M059J (cell line): ENCODE measurements at places on chromosomes 5 and 9.
A peak's percentile ranks its signal among the peaks of the same experiment; 100 is the strongest.

- peak; percentile 30 for DNase-seq
Measured at GRCh38 chr5:19626211-19626610, 361.8 kb downstream of the CDH18 start.

GRCh38 chr9:89576404-89576839, 28.4 kb upstream of the GADD45G start:
- peak; percentile 72 for DNase-seq

DNA sequence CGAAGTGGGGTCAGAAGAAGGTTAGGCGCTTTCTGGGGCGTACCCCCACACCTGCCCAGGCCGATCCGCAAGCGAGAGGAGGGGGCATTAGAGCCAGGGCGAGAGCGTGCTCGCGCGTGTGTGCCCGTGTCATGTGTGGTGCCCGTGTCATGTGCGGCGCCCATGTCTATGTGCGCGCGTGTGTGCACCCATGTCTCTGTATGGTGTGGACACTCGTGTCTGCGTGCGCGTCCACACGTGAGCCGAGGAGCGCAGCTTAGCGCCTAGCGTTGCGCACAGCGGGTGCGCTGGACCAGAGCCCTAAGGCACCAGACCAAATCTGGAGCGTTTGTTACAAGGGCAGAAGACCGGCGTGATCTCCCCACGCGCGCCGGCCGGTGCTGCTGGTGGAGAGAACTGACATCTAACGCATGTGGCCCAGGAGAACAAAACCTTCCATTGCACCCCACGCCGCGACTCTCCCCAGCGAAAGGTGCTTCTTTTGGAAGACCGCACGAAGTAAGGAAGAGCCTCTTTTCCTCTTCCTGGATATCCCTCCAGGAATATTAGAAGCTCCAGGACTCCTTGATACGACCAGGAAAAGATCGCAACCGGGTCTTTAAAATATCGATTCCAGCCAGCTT, 644 bp downstream of the NIM1K start:
- peak; percentile 32 for DNase-seq

DNA sequence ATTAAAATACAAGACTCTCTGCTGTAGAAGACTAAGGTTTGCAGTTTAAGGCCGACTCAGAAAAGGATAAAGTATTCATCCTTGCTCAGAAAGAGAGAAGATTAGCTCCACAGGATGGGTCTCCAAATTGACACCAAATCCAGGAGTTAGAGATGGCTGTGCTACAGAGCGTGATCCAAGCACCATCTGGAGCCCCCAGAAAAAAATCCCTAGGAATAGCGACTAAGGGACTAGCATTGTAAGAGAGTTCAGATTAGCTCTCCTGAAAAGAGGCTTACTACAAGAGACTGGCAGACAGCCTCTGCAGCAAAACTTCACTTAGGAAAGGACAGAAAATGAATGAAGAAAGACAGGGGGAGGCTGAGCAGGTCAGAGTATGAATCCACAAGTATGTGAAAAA, 3.7 kb downstream of the SIL1 start:
- DNase-seq = no peak

- peak; percentile 11 for DNase-seq
Measured at GRCh38 chr9:10366171-10366779, 246.5 kb downstream of the PTPRD start.

DNA sequence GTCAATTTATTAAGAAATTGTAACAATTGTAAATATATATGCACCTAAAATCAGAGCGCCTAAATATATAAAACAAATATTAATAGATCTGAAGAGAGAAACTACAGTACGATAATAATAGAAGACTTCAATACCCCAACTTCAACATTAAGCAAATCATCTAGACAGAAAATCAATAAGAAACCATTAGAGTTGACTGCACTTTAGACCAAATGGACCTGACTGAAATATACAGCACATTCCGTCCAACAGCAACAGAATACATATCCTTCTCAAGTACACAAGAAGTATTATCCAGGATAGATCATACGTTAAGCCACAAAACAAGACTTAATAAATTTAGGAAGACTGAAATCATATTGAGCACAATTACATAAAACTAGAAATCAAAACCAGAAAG, 208.7 kb downstream of the MED10 start:
- no peak for DNase-seq

DNA sequence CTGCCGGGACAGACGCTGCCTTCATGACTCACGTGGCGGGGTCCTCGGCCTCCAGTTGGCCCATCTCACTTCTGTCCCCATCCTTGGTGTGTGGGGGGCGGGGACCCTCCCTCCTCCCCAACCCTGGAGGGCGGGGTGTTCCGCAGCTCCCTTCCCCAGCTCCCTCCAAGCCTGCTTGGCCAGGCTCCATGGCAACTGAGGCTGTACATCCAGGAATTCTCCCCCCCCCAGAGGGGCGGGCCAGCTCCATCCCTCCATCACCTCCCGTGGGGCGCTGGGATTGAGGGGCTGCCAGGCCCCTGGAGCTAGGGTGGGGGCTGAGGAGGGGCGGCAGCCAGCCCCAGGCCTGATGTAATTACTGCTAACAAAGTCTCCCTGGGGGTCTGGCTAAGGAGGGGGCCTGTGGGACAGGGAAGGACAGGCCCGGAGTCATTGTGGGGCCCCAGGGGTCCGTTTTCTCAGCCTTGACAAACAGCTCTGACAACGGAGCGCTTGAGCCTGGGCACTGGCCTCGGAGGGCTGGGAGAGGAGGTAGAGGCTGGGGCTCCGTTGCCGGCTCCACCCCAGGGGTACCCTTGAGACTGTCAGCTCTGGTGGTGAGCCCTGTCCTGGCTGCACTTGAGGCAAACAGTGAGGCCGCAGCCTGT, 8.0 kb downstream of the DIPK1B start:
- DNase-seq = no peak

- DNase-seq = peak; percentile 77
Measured at GRCh38 chr9:5500441-5501235, 9.7 kb upstream of the PDCD1LG2 start.

DNA sequence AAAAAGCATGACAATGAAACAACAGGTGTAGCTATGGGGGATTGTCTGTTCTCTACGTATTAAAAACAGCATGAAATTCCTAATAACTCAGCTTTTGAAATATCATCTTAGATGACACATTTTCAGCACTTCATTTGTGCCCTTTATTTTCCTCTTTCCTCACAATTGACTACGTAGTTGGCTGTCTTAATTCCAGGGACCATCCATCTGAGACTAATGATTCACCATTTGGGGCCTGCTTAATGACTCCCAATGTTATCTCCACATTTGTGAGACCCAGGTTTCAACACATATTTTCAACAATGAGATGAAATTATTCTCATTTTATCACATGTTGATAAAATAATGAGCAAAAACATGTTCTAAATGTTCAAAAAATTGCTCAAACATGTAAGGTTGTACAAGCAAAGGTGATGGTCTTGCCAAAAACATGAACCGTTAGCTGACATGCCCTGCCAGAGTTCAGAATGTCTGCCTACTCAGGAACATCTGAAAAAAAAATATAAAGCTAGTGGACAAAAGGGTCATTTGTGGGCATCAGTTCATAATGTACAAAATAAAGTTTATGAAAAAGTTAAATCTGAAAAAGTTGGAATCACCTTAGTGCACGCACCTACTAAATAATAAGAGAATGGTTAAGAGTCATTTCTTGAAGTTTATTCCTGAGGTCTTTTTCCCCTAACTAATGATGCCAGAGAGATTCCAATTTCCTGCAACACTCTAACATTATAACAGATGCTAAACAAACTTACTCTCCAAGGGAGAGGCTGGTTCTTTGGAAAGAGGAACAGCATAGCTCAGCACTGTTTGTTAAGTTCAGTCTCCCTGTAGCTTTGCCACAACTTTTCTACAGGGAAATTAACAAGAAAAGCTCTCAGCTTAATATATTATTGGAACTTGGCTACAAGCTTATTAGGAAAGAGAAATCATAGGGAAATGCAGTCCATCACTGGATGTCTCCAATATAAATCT, 275.5 kb downstream of the SPOCK1 start:
- DNase-seq = no peak

- no peak for DNase-seq
Measured at GRCh38 chr5:111834926-111835599, 78.1 kb upstream of the NREP start.

DNA sequence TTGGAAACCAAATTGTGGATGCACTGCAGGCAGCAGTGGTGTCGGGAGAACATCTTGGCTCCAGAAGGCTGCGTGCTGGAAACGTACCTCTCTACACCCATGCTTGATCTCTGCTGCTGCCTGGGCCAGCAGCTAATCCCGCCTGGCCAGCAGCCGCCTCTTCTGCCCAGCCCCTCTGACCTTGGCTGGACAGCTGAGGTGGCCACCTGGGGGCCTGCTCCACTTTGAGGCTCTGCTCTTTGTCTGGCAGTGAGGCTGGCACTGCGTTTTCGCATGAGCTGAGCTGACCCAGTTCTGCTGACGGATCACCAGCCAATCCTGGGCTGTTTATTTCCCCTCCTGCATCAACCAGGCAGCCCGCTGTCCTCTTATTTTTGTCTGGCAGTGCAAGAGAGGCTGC, 154.9 kb downstream of the TENT4A start:
- DNase-seq = no peak

DNA sequence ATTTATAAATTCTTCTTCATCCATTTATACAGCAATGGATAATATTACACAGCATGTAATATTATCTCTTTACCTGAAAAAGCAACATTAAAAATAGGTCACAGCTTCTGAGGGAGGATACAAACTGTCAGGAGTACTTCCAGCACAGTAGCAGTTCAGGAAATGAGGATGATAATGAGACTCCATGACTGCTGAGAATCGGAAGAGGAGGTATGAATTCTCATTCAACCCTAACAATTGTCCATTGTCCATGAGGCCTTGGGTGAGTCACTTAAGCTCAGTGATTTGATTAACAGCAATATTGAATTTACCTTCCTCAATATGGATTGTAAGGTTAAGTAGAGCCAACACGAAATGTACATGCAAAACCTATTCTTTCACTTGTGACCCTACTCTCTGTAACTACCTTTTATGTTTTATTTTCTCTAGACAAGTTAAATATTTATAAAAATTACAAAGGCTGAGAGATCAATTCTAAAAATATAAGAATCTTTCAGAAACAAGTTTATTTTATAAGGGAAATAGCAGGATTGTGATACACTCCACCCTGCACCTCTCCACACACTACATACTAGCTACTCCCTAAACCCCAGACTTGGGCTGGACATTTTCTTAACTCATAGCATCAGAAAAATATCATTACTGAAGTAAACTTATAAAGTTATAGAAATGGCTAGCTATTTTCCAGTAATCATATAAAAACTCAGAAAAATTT, 159.1 kb upstream of the ACOT12 start:
- no peak for DNase-seq

GRCh38 chr5:123262216-123262823, 160.9 kb downstream of the CEP120 start:
- DNase-seq = no peak

GRCh38 chr5:135076051-135076491, 42.0 kb upstream of the PITX1 start:
- peak; percentile 65 for DNase-seq

DNA sequence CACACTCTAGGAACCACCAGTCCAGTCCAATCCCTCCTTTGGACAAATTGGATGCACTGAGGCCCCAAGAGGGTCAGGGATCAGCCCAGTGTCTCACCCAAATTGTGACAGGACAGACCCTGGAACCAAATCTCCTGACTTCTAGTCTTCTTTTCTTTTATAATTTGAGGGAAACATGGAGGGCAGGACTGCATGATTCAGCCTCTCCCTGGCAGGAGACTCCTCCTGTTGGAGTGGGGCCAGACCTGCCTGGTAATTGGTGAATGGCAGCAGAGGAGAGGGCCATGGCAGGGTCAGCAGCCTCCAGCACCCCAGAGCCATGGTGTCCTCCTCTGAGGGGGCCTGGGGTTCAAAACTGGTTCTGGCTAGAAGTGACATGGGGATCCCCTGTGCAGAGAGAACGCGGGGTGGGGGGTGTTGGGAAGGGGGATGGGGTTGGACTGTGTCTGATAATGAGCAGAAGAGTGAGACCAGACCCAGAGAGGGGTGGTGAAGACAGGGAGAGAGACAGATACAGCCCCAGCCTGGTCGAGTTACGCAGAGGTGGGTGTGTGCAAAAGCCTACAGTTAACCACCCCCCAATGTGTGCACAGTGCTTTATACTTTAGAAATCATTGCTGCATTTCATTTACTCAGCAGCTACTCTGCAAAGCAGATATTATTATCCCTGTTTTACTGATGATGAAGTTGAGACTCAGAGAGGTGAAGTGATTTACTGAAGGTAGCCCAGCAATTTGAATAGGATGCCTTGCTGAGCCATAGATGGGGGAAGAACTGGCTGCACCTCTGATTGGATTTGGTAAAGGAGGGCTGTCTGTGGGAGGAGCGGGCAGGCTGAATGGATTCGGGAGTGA, 3.8 kb upstream of the SYNPO start:
- DNase-seq = peak; percentile 92

DNA sequence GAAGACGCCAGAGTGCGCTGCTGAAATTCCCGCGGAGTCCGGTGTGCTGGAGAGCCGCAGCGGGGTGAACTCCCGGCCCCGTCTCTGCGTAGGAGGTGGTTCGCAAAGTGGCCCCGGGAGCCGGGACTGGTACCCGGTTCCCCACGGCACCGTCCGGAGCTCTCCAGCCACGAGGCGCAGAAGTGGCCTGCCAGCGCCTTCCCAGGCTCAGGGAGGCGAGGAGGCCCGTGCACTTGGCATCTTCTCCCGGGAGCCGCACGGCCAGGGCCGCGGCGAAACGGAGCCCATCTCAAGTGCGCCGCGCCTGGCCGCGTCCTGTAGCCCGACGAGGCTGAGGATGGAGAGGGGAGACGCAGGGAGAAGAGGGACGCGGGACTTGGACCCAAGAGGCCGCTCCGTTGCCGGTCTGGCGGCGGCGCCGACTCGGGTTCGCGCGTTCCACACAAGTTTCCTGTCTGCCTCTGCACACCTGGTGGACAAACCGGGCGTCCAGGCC, 1.1 kb upstream of the IRX1 start:
- peak; percentile 62 for DNase-seq

- DNase-seq = no peak
Measured at GRCh38 chr5:141636106-141636412, 590 bp downstream of the HDAC3 start.

DNA sequence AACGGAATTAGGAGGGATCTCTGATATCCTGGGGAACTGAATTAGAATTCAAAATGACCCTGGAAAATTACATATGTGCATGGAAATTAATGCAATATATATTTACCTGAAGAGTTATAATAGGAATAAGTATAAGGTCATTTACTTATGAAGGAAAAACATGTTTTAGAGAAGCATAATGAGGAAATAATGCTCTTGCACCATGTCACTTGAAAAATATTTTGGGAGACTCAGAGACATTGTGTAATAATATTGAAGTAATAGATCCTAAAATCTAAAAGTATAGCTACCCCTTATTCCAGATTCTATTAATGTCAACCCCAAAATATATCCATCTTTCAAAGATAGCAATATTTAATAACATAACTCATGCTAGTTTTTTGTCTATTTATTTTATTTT, 28.4 kb downstream of the SPZ1 start:
- DNase-seq = no peak

GRCh38 chr5:2529371-2530092, 221.9 kb downstream of the IRX2 start:
- no peak for DNase-seq
